Activated CD4-positive, alpha-beta T cell treated with anti-CD3 and anti-CD28 coated beads, Interleukin-2, amount 10 ng/mL, durations not matched to agents 7 days and 5 days (primary cell): ENCODE measurements at places on chromosomes 3 and 15. TPM values are rescaled to one million over a fixed set of nuclear protein-coding genes. Genes with fewer than 3 reads are reported as not detected.
A peak's percentile ranks its signal among the peaks of the same experiment; 100 is the strongest.

DNA sequence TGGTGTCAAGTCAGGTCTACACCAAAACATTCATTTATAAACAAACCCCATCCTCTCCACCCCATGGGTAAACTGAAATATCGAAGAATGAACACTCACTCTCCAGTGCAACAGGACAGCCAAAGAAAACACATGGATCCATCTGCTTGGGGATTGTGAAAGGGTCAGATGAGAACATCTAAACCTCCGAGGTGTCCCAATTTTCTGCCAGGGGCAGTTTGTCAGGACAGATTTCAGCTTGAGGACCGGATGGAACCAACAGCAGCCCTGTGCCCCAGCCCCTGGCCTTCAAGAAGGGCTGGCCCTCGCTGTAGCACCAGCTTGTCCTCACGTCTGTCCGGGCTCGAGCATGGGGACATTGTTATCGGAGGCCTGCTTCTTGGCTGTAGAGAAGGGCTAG is 45.5 kb downstream of the PCSK6 start:
- peaks cover 16% of the 10 kb centered on the region for H3K27me3 ChIP-seq
- no peak overlapping the region for H3K4me3 ChIP-seq
- no peak overlapping the region for H3K27ac ChIP-seq
- peaks cover 1% of the 10 kb centered on the region for H3K4me1 ChIP-seq
- no peaks in the 10 kb centered on the region for H3K36me3 ChIP-seq

DNA sequence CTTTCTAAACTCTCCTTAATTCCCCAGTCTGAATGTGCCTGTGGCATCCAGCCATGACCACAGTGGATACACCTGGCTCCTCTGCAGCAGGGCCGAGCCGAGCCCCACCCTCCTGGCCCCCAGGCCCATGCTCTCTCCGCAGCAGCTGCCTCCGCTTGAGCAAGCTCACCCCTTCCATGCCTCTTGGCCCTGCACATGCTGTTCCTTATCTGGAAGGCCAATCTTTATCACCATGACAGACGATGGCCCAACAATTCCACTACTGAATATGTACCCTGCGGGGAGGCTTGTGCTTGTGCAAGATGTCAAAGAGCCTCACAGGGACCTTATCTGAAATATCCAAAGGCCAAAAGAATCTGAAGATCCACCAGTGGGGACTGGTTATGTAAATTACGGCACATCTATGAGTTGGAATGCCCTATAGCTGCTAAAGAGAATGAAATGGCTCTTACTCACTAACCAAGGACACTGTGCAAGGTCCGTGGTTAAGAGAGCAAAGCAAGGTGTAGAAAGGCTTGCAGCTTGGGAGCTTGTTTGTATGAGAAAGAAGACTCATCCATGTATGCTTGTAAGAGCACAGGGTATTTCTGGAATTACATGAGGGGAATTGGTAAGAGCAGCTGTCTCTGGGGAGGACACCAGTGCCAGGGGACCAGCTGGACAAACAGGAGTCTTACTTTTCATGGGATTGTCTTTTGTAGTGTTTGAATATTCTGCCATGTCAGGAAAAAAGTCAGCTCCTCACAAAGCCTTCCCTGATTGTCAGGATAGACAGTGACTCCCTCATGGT is 55.2 kb downstream of the WNT7A start:
- no peak for DNase-seq
- H3K27ac ChIP-seq = no peak overlapping the region
- no peaks in the 10 kb centered on the region for H3K27me3 ChIP-seq
- H3K36me3 ChIP-seq = no peaks in the 10 kb centered on the region
- H3K4me1 ChIP-seq = no peaks in the 10 kb centered on the region

Gene LYZL4
- not detected for total RNA-seq

GRCh38 chr15:94372821-94373220 is 141.5 kb downstream of the MCTP2 start:
- no peak for DNase-seq
- H3K4me3 ChIP-seq = no peak overlapping the region
- peaks cover 13% of the 10 kb centered on the region for H3K36me3 ChIP-seq

DNA sequence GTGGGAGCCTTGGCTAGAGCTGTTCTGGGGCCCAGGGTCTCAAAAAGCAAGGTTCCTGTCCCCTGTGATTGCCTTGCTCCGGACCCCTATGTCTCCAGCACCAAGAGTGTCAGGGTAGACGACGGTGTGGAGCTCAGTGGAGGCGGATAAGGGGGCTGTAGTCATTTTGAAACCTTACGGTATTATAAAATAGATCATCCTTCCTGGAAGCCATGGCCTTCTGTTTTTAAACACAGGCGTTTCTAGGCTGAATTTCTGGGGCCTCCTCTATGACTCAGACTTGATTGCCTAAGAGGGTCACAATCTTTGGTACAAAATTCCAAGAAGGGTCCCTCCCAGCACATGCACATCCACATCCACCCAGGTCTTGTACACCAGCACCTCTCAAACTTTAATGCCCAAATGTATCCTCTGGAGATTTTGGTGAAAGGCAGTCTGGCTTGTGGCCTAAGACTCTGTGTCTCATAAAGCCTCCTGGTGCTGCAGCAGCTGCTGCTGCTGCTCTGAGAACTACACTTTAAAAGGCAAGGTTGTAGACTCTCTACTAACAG is 70.5 kb upstream of the XCR1 start:
- H3K27ac ChIP-seq = peak overlapping the region; percentile 95
- H3K4me3 ChIP-seq = peak overlapping the region; percentile 52
- peaks cover 42% of the 10 kb centered on the region for H3K36me3 ChIP-seq
- H3K4me1 ChIP-seq = peaks cover 66% of the 10 kb centered on the region
- H3K27me3 ChIP-seq = peaks cover 38% of the 10 kb centered on the region

- DNase-seq = no peak
- H3K4me3 ChIP-seq = peak overlapping the region; percentile 97
- no peaks in the 10 kb centered on the region for H3K27me3 ChIP-seq
These were observed 2.7 kb downstream of the RFTN1 start for GRCh38 chr3:16510620-16511319.

Gene GAP43
- total RNA-seq = not detected

Gene SLC6A1
- total RNA-seq = not detected

Gene CYP11A1
- not detected for total RNA-seq

DNA sequence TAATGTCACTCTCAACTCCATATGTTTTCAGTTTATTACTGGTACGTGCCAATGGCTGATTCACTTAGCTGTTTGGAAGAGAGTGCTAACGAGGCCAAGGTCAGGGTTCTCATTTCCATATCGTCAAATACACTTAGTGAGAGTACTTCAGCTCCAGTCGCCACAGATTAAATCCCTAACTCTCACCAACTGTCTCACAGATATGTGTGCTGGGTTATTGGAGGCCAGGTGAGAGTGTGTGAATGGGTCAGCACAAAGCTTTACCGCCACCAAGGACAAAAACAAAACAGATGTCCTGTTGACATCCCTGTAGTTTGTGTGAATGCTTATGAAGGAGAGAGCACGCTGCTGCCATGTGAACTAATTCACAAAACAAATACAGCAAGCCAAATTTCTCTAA is 133.5 kb upstream of the TBL1XR1 start:
- no peaks in the 10 kb centered on the region for H3K36me3 ChIP-seq
- DNase-seq = no peak
- no peaks in the 10 kb centered on the region for H3K4me1 ChIP-seq
